Left lobe of liver (tissue), 2 donors: ENCODE measurements at places on chromosomes 11 and 22. TPM values are rescaled to one million over a fixed set of nuclear protein-coding genes. Genes with fewer than 3 reads are reported as not detected.

The PTPRCAP gene
- total RNA-seq = 2.2 TPM

The PATE4 gene
- not detected for total RNA-seq

The SAA4 gene
- total RNA-seq = 738 TPM

The HTR3B gene
- not detected for total RNA-seq

The SEC14L6 gene
- 0.08 TPM for total RNA-seq

The CSF2RB gene
- total RNA-seq = 1.1 TPM

The LINC01488 gene
- total RNA-seq = 27.5 TPM

The OR6T1 gene
- not detected for total RNA-seq

The C11orf65 gene
- 0.70 TPM for total RNA-seq

The MAPK8IP2 gene
- total RNA-seq = 0.53 TPM

The POU2AF2 gene
- not detected for total RNA-seq

The HEPN1 gene
- not detected for total RNA-seq

- no peak for DNase-seq
Observed at GRCh38 chr11:79383874-79384273, 57.0 kb downstream of the TENM4 start.

- no peak for DNase-seq
Observed at GRCh38 chr11:92623055-92623454, 346.4 kb upstream of the MTNR1B start.

DNA sequence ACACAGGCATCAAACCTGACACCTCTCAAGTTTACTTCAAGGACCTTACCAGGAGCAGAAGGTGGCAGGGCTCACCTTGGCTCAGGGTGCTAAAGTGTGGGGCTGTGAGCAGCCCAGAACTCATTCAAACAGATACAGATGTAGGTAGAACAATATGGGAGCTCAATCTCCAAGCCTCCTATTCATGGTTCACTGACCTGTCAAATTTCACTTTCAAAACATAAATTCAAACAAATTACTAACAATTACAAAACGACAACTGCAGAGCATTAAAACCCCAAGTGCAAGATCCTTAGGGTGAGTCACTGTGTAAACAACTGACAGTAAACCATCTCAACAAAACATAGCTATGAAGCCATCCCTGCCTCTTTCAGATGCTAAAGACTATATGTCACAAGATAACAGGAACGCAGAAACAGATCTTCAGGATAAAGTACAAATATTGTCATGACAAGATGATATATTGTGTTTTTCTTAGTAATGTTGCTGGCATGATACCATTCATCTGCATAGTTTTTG lies 303.5 kb upstream of the ANO3 start:
- no peak for DNase-seq

GRCh38 chr11:132402071-132402684 lies 1031.8 kb downstream of the NTM start:
- peak; percentile 50 for DNase-seq

GRCh38 chr11:70511345-70511744 lies 113.0 kb downstream of the CTTN start:
- no peak for DNase-seq

- no peak for DNase-seq
Observed at GRCh38 chr22:27318516-27318915, 483.0 kb downstream of the MN1 start.

DNA sequence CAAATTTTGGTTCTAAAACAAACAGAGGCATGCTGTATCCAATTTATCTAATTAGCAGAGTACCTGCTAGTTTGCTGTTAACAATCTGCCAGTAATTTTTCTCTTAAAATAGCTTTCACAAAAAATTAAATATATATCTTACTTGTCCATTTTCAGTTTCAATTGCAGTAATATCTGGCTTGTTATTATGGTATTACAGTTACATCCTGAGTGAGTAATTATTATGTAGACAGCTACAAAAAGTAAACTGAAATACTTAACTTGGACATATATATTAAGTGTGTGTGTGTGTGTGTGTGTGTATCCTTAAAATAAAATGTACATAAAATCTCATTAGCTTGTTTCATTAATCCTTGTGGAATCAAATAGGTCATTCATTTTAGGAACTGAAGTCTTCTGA lies 148.7 kb downstream of the LUZP2 start:
- DNase-seq = no peak

DNA sequence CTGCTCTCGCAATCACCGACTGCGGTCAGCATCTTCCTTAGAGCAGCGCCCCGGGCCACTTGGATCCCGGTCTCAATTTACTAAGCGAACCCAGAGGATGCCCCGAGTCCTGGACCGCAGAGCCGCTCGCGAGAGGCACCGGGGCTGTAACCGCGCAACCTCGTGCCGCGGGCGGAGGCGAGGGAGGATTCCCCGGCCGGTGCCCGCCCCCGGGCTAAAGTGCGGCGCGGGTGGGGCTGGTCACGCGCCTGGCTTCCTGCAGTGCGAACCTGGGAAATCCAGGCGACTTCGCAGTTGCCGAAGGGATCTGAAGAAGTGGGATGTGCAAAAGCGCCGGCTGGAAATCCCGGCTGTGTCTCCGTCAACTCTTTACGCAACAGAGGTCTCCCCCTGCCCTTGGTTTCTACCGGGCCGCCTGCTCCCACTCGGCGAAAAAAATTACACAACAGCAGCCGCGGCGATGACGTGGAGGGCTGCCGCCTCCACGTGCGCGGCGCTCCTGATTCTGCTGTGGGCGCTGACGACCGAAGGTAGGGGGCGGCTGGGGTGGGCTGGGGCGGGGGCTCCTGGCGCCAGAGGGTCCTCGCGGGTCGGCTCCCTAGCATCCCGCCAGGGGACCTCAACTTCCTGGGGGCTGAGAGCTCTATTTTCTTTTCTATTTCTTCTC lies at the start of gene NCR3LG1:
Gene NCR3LG1 (plus strand): TSS at position 291 of the 667 bp plus-strand sequence. CDS start 170 bp downstream, at position 461.
- DNase-seq = peak; percentile 74

DNA sequence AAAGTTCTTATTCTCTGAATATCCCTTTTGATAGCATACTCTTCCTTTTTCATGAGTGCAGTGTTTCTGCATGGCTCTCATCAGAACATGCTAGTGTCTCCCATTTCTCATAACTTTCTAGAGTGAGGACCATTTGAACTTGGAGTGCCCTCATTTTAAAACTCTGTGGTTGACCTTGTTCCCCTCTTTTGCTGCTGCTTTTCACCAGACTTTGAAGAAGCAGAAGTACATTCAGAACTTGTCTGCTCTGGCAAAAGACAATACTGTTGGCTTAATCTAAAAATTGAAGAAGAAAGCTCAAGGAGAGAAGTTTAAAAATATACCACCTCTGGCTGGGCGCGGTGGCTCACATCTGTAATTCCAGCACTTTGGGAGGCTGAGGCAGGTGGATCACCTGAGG lies 35.0 kb downstream of the PPARA start:
- DNase-seq = no peak

DNA sequence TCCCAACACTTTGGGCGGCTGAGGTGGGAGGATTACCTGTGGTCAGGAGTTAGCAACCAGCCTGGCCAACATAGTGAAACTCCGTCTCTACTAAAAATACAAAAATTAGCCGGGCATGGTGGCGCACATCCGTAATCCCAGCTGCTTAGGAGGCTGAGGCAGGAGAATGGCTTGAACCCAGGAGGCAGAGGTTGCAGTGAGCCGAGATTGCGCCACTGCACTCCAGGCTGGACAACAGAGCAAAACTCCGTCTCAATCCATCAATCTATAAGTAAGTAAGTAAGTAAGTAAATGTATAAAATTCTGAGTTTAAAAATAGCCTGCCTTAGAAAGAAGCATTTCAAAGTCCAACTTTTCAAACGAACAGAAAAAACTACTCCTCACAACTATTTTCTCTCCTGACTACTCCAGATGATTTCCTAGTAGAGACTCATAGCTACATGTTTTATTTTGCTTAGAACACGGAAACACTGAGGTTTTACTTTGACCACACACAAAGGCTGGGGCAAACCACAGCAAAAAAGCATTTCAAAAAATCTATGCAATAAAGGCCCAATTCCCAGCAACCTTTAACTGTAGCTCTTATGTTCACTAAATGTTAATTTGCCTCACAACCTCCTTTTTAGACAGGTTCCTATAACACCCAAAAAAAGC lies 16.3 kb downstream of the SPTY2D1 start:
- no peak for DNase-seq

- peak; percentile 88 for DNase-seq
Observed at GRCh38 chr22:50342651-50343540, at the start of gene PPP6R2. TSS of gene PPP6R2 (plus strand) at chr22:50343327. CDS start at chr22:50393909, 50,582 bp downstream.

- DNase-seq = no peak
Observed at GRCh38 chr11:125141686-125142535, 22.6 kb upstream of the PKNOX2 start.

DNA sequence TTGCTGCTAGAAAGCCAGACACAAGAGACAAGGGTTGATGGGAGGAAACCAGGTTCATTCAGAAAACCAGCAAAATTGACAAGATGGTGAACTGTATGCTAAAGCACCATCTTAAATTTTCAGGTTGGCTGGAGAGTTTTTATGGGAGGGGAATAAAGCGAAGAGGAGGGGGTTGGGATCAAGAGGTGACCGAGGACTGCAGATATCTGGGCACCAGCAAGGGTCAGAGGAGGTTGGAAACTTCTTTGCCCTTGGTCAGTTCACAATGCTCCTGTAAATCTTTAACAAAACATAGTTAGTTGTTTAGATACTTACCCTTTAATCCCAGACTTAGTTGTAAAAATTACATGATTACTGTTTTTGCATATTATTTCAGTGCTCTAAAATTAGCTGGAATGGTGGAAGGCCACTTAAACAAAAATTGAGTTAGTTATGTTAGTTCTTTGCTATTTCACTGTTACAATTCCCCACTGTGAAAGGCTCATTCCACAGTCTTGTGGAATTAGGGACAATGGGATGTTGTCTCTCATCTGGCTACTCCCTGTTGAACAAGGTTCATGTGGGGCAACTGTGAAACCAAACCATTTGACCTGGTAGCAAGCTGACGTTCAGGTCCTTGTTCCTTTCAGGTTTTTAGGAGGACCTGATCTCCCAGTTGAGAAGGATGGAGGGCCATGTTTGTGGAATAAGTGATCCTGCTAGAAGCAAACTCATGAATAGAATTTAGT lies 30.6 kb upstream of the QSER1 start:
- DNase-seq = no peak

DNA sequence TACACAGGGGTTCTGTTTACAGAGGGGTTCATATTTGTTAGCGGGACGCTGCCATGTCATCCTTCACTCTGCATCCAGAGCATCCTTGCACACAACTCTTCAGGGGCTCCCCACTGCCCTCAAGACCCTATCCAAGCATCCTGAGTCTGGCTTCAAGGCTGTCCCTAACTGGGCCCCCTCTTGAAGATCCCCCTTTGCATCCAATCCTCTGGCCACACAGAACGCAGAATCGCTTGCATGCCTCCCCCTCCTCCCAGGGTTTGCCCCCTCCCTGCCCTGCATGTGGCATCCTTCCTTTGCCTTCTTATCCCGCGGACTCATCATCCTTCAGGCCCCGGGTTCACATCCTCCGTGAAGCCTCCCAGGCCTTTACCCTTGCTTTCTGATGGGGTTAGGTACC lies 18.6 kb downstream of the C1QTNF6 start:
- no peak for DNase-seq

GRCh38 chr11:47021527-47021818 lies 84.9 kb downstream of the CSTPP1 start:
- DNase-seq = no peak

DNA sequence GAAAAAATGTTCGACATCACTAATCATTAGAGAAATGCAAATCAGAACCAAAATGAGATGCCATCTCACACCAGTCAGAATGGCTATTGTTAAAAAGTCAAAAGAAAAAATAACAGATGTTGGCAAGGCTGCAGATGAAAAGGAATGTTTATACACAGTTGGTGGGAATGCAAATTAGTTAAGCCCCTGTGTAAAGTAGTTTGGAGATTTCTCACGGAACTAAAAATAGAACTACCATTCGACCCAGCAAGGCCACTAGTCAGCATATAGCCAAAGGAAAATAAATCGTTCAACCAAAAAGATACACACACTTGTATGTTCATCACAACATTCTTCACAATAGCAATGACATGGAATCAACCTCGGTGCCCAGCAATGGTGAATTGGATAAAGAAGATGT lies 503.2 kb downstream of the OPCML start:
- DNase-seq = no peak

GRCh38 chr11:108197351-108197750 lies 25.1 kb downstream of the NPAT start:
- no peak for DNase-seq

DNA sequence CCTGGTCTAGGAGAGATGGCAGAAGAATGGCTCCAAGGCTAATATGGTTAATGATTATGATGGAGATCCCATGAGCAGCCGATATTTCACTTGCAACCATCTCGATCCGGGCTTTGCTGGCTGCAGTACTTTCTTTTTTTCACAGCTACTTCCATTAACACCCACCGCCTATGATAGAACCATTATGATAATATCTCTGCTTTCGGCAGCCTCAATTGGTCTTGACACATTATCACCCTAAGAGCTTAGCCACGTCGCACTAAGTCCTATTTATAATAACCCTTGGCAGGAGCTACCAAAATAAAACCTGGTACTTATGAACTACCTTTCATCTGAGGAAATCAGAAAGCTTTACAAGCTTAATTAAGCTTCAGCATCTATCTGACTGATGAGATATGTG lies 7.6 kb upstream of the FJX1 start:
- no peak for DNase-seq

DNA sequence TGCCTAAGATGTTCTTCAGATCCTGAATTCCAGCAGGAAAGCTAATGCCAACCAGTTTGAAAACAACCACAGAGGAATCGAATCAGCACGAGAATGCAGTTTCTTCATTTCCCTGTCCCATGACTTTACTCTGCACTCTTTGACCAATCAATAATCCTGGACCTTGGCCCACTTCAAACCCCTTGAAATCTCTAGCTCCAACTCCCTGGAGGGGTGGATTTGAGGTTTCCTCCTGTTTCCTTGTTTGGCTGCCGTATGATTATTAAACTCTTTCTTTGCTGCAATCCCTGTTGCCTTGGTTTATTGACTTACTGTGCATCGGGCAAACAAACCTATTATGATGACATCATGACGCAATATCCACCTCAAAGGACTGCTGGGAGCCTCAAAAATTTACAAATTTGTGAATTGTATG lies 109.3 kb downstream of the FBXO7 start:
- DNase-seq = no peak

GRCh38 chr11:35136311-35136710 lies 2.7 kb upstream of the CD44 start:
- DNase-seq = no peak

DNA sequence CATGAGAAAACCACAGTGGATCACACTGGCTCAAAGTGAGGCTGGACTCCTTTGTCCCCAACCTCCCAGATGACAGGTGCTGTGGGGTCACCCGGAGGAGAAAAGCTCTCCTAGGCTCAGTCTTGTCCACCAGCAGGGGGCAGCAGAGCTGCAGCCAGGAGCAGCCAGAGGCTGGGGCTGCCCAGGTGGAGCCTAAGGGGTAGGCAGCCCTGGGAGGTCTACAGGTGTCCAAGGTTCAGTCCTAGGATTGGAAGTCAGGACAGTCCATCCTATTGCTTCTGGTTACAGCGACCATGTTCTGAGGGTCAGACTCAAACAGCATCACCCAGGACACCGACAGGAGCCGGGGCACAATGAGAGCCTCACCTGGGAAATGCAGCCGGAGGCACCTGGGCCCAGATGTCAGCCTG lies 77.6 kb upstream of the IGLL5 start:
- DNase-seq = peak; percentile 72

- no peak for DNase-seq
Observed at GRCh38 chr22:23137905-23138561, 3.8 kb downstream of the RSPH14 start.

- DNase-seq = no peak
Observed at GRCh38 chr22:33328789-33329296, 270.7 kb upstream of the SYN3 start.
